ENCODE measurements at places on chromosomes 1 and 21.

- no peak for DNase-seq
These were observed 296.9 kb upstream of the RUNX1 start for GRCh38 chr21:35345954-35346353.

DNA sequence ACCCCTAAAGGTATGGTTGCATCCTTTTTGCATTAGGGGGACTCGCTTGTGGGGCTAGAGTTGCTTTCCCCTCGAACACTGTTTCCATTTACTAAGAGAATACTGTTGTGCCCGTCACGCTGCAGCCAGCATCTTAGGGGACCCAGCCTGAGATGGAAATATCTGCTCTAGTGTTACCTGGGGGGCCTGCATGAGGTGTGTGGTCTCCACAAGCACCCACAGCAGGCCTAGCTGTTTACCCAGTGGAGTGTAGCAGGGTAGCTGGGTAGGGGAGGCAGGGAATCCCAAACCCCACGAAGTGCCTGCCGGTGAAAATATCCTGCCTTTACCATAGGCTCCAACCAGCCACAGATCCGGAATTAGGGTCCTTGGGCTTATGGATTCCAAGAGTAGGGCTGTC is 303.6 kb downstream of the PTPRU start:
- no peak for DNase-seq

DNA sequence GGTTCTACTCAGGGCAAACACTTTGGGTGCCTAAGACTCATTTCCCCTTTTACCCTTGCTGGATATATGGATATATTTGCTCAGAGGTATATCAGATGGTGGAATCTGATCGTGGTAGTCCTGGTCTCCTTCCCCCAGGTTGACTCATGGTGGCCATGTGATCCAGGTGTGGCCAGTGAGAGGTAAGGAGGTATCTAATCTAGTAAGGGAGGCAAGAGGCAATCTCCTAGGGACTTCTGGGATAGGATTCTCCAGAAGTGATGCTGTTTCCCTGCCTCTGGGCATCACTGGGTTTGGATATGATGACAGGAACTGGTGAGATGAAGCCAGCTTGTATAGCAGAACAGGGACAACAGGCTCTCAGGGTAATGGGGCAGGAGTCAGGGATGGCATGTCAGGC is 8.5 kb upstream of the DENND2D start:
- DNase-seq, result no peak

DNA sequence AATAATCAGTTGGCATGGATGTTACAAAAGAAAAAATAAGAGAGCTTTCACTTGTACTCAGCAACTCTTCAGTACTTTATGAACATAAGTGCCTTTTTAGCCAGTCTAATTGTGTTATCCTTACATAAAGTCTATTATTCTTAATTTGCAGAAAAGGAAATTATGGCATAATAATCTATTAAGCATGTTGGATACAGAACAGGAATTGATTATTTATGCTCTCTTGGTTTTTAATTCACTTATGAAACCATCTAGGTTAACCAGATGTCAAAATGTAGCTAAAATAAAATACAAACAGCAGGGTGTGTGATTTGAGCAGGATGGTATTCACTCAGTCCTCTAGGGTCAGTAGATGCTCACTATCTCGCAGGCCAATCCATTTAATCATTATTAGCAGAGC is 79.7 kb downstream of the PLPPR5 start:
- no peak for DNase-seq

DNA sequence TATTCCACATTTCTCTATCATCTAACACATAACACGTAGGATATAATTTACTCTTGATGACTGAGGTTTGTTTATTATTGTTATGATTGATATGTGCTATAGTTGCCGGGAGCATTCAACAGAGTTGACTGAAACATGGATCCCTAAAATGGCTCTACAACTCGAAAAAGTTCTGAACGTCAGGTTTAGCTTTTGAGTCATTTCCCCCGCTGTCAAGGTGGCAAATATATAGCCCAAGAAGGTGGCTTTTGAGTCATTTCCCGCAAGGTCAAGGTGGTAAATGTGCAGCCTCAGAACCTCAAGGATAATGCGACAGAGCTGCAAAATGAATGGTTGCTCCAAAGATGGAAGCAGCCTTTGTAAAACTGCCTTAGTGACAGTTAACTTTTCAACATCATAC is 104.0 kb downstream of the NIBAN1 start:
- DNase-seq, result no peak

DNA sequence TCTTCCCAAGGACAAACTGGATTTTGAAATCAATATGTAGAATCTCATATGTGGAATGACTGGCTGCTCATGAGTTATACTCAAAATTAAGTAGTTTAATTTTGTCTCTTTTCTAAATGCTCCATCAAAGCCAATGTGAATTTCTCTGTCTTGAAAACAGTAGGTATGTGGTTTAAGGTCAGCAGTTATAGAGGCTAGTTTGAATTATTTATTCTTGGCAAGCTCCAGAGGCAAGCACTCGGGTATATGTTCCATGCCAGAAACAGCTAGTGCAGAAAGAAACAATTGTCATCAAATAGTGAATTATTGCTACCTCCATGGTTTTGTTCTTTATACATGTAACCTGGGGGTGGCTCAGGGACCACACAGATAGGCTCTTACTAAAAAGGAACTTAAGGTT is 63.5 kb downstream of the LRIG2 start:
- no peak for DNase-seq

DNA sequence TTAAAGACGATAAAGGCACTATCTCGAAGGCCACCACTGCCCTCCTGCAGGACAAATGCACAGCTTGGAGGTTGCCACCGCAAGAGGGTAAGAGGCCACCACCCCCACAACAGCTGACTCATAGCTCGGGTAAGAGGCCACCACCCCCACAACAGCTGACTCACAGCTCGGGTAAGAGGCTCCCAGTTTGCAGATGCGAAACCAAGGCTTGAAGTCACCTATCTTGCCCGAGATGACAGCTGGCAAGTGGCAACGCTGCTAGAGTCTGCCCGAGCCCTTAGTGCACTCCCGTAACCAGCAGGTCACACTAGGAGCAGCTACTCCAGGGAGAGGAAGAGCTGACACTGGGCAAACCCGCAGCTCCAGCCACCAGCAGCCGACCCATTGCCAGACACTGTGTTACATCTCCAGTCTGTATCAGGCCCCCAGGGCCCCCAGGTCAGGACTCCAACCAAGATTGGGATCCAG is 17.1 kb upstream of the SPSB1 start:
- no peak for DNase-seq

GRCh38 chr1:90839323-90839722 is 122.2 kb upstream of the BARHL2 start:
- no peak for DNase-seq
